ENCODE measurements at places on chromosomes 5 and 9.

- DNase-seq = no peak
Measured at GRCh38 chr9:25709941-25710340, 31.7 kb upstream of the TUSC1 start.

DNA sequence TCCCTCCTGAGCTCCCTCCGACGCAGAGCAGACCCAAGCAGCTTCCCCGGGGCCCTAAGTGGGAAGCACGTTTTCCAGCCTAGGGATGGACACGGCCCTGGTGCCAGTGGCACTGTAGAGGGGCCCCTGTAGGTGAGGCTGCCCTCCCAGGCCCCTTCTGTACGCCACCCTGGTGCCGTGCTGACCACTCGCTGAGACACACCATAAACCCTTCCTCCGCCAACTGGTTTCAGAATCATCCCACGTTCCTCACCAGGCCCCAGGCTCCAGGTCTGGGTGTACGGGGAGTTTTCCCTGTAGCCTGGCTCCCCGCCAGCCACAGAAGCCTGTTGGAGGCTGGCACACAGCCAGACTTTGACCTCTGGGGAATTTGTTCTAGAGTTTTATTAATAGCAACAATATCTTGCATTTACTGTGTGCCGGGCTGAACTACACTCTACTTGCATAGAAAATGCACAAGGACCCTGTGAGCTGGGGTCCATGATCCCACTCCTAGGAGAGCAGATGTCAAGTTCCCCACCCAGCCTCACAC lies 18.2 kb upstream of the WDR38 start:
- DNase-seq = no peak

- DNase-seq = no peak
Measured at GRCh38 chr5:84642795-84643194, 258.1 kb upstream of the EDIL3 start.

DNA sequence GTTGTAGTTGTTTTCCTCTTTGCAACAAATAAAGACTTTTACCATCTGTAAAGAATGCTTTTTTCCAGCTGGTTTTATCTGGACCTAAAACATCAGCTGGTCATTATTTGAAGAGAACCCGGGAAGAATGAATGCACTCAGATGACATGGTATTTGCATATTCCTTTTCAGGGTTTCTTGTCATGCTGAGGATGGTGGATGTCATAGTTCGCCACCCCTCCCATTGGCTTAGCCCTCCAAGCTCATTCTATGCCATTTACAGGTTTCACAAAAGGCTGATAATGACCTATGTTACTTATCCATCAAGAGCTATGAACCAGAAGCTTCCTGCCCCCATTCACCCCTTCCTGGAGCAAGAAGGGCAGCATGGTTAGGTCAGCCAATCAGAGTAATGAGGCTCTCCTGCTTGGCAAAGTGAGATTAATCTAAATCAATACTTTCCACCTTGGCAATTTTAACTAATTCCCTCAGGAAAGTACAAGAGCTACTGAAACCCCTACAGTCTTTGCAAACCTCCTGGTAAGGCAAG lies 440.5 kb upstream of the TLE4 start:
- no peak for DNase-seq

- no peak for DNase-seq
Measured at GRCh38 chr9:13734601-13735000, 455.1 kb upstream of the MPDZ start.

GRCh38 chr9:112535301-112535700 lies 48.7 kb downstream of the KIAA1958 start:
- no peak for DNase-seq

DNA sequence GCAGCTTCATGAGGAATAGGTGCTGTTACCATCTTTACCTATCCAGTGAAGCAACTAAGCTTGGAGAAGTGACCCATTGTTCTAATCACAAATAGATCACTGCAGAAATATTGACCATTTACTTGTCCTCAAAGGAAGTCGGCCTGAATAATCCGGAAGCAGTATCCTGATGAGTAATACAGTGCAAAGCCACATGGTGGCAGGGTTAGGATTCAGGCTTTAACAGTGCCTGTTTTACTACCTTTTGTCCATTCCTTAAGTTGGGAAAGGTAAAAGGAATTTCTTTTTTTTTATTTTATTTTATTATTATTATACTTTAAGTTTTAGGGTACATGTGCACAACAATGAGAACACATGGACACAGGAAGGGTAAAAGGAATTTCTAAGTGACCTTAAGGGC lies 336.3 kb downstream of the KDM4C start:
- DNase-seq = no peak

GRCh38 chr5:132364319-132364718 lies 5.2 kb upstream of the SLC22A5 start:
- no peak for DNase-seq
